H9 (cell line): ENCODE measurements at places on chromosomes 2 and 18. TPM values are rescaled to one million over a fixed set of nuclear protein-coding genes. Genes with fewer than 3 reads are reported as not detected.
A peak's percentile ranks its signal among the peaks of the same experiment; 100 is the strongest.

The RAB3GAP1 gene
- total RNA-seq, result 31.4 and 32.0 TPM in 2 replicates

DNA sequence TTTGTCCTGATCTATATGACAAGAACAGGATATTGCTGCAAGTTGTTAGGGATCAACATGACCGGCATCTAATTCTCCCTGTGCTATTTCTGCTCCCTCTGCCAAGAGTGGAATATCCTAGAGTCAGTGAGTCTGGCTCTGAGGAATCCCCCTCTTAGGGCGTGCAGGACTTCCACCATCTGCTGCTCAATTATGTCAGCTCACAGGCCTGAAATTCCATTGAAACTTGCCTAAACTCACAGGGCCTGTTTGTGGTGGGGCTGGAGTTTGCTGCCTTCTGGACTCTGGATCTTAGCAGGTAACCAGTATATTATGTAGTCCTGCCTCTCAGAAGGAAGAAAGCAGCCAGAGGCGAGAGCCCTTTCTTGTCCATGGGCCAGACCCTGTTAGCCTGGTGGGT lies 323.0 kb downstream of the TSN start:
- peaks cover 2% of the 10 kb centered on the region; the same call in 1 of the 2 replicates for H3K4me1 ChIP-seq
- DNase-seq, result no peak
- no peak overlapping the region for H3K4me3 ChIP-seq
- H3K36me3 ChIP-seq, result no peaks in the 10 kb centered on the region
- H3K27ac ChIP-seq, result no peak overlapping the region

DNA sequence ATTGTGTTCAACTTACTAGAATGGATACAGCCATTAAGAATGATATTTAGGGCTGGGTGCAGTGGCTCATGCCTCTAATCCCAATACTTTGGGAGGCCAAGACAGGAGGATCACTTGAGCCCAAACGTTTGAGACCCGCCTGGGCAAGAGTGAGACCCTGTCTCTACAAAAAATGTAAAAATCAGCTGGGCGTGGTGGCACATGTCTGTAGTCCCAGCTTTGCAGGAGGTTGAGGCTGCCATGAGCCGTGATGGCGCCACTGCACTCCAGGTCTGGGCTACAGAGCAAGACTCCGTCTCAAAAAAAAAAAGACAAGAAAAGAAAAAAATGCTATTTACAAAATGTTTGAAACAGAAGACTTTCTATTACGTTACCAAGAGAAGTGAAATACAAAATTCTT lies 30.0 kb downstream of the REEP1 start:
- H3K27ac ChIP-seq, result no peak overlapping the region
- H3K27me3 ChIP-seq, result no peaks in the 10 kb centered on the region
- no peaks in the 10 kb centered on the region for H3K36me3 ChIP-seq
- DNase-seq, result no peak
- H3K4me3 ChIP-seq, result no peak overlapping the region
- no peaks in the 10 kb centered on the region for H3K4me1 ChIP-seq

GRCh38 chr2:121723316-121723715 lies 13.4 kb downstream of the NIFK start:
- no peaks in the 10 kb centered on the region for H3K4me1 ChIP-seq
- no peaks in the 10 kb centered on the region for H3K27me3 ChIP-seq
- no peak overlapping the region for H3K27ac ChIP-seq
- peaks cover 12% of the 10 kb centered on the region; the same call in 2 of the 3 replicates for H3K36me3 ChIP-seq
- no peak for DNase-seq

DNA sequence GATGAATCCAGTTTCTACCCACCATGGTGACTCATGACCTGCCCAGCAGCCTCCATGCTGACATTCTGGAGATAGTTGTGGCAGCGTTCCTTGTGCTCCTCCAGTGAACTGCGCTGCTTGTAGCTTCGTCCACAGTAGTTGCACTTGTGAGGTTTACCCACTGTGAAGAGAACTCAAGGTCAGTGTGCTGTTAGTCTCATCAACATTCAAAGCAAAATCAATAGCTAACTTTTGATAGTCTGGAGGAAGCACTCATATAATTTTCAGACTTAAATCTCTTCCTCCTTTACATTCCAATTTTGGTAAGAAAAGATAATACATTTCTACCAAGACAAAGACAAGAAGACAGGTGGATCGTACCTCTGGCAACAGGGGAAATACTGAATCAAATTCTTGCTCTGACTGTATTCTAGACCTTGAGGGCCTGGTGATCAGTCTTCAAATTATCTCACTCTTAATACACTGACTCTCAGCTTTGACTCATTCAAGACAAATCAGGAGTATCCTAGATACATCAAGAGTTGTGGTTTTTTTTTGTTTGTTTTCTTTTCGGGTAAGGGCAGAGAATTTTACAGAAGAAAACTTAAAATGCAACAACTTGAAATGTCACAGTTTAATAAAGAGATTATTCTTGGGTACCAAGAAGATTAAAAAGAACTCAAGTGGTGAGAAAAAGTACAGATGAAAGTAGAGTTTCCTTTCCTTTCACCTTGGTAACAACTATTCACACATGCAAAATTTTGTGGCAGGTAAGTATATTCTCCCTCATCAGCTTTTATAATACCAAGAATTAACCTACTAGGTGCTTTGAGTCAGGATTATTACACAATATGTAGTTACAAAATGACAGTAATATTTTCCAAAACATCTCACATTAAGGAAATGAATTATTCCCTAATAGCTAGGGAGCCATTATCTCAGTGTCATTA lies 129.2 kb downstream of the IKZF2 start:
- H3K36me3 ChIP-seq, result no peaks in the 10 kb centered on the region
- DNase-seq, result no peak
- H3K27me3 ChIP-seq, result no peaks in the 10 kb centered on the region

DNA sequence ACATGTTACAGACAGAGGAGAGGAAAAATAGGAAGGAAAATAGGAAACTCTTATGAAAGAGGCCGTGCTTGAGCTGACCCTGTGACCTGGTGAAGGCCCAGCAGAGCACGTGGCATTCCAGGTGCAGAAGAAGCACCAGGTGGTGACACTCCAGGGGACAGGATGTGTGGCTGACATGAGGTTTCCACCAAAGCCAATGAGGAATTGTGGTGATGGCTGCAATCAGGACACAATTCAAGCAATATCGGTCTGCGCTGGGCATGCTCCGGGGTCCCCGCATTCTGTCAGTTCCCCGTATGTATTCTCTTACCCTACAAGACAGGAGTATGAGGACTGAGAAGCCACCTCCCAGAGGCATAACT lies 504.2 kb downstream of the EIPR1 start:
- peaks cover 11% of the 10 kb centered on the region for H3K36me3 ChIP-seq
- no peaks in the 10 kb centered on the region for H3K27me3 ChIP-seq
- no peak overlapping the region for H3K4me3 ChIP-seq
- no peak overlapping the region for H3K27ac ChIP-seq

- DNase-seq, result no peak
- no peak overlapping the region for H3K4me3 ChIP-seq
- H3K36me3 ChIP-seq, result peaks cover 3% of the 10 kb centered on the region; the same call in 1 of the 2 replicates
- no peak overlapping the region for H3K27ac ChIP-seq
- H3K27me3 ChIP-seq, result no peaks in the 10 kb centered on the region
- H3K4me1 ChIP-seq, result no peaks in the 10 kb centered on the region; the same call in 1 of the 2 replicates
These were observed 5.9 kb downstream of the ITSN2 start for GRCh38 chr2:24354395-24354794.

The EGR4 gene
- 0.85 and 1.2 TPM in 2 replicates for total RNA-seq

GRCh38 chr18:23592911-23593310 lies 6.6 kb upstream of the NPC1 start:
- H3K4me1 ChIP-seq, result no peaks in the 10 kb centered on the region
- DNase-seq, result no peak
- H3K27me3 ChIP-seq, result no peaks in the 10 kb centered on the region
- H3K36me3 ChIP-seq, result no peaks in the 10 kb centered on the region
- H3K27ac ChIP-seq, result no peak overlapping the region

DNA sequence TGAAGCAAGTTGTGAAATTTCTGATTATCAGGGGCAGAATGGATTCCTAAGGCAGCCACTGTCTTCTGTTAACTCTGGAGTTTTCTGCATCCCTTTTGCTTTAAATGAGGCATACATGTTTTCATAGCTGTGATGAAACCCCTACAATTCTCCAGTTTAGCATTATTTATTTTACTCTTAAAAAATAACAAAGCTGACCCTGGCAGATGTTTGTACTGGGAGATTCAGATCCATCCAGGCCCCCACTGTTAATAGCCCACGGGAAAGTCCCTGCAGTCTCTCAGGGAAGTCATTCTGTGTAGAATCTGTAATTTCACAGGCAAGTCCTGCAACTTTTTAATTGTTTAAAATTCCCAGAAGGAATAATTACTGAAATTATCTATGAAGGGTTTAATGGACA lies 353 bp upstream of the SULT1C4 start:
- DNase-seq, result no peak
- no peaks in the 10 kb centered on the region; the same call in 1 of the 2 replicates for H3K4me1 ChIP-seq
- H3K27ac ChIP-seq, result no peak overlapping the region
- no peak overlapping the region for H3K4me3 ChIP-seq
- no peaks in the 10 kb centered on the region for H3K36me3 ChIP-seq

DNA sequence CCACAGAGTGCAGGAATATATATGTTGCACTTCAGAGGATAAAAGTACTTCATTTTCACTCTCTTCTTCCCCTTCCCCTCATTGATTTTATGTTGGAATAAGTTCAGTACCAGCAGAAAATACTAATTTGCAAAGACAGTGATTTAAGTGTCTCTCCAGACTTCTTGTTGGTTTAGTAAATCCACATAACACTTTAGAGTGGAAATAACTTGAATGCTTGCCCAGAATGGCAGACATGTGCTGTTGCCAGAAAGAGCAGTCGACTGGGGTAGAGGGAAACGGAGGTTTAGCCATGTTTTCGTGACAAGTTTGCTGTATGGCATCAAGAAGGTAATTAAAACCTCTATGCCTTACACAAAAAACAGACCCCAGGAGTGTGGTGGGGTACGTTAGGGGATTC lies 246.0 kb upstream of the CXCR4 start:
- no peak overlapping the region for H3K27ac ChIP-seq
- DNase-seq, result no peak
- no peak overlapping the region for H3K4me3 ChIP-seq

The USP37 gene
- total RNA-seq, result 34.5 and 34.9 TPM in 2 replicates

GRCh38 chr18:61876899-61877298 lies 15.9 kb downstream of the RNF152 start:
- no peak for DNase-seq
- H3K27ac ChIP-seq, result no peak overlapping the region
- no peaks in the 10 kb centered on the region for H3K27me3 ChIP-seq
- no peaks in the 10 kb centered on the region for H3K36me3 ChIP-seq

The RAD51AP2 gene
- total RNA-seq, result 0.07 TPM in 1 of 2 replicates, not detected in the other

The MARCHF4 gene
- total RNA-seq, result 0.26 and 0.33 TPM in 2 replicates

GRCh38 chr2:84194949-84195644 lies 264.0 kb downstream of the SUCLG1 start:
- no peaks in the 10 kb centered on the region for H3K4me1 ChIP-seq
- no peak overlapping the region for H3K27ac ChIP-seq
- H3K4me3 ChIP-seq, result no peak overlapping the region
- DNase-seq, result no peak
- H3K27me3 ChIP-seq, result no peaks in the 10 kb centered on the region

GRCh38 chr2:41216978-41217377 lies 765.1 kb upstream of the SLC8A1 start:
- H3K27ac ChIP-seq, result no peak overlapping the region
- DNase-seq, result no peak
- H3K27me3 ChIP-seq, result no peaks in the 10 kb centered on the region

GRCh38 chr2:240913810-240914644 lies 7.9 kb downstream of the CROCC2 start:
- H3K4me1 ChIP-seq, result no peaks in the 10 kb centered on the region
- peak; percentile 87 for DNase-seq
- no peak overlapping the region for H3K27ac ChIP-seq
- H3K4me3 ChIP-seq, result no peak overlapping the region

GRCh38 chr2:113677330-113677729 lies 50.3 kb downstream of the RABL2A start:
- H3K36me3 ChIP-seq, result no peaks in the 10 kb centered on the region
- no peak overlapping the region for H3K4me3 ChIP-seq
- H3K4me1 ChIP-seq, result peaks cover 5% of the 10 kb centered on the region; the same call in 1 of the 2 replicates
- no peak overlapping the region for H3K27ac ChIP-seq
- no peaks in the 10 kb centered on the region for H3K27me3 ChIP-seq

DNA sequence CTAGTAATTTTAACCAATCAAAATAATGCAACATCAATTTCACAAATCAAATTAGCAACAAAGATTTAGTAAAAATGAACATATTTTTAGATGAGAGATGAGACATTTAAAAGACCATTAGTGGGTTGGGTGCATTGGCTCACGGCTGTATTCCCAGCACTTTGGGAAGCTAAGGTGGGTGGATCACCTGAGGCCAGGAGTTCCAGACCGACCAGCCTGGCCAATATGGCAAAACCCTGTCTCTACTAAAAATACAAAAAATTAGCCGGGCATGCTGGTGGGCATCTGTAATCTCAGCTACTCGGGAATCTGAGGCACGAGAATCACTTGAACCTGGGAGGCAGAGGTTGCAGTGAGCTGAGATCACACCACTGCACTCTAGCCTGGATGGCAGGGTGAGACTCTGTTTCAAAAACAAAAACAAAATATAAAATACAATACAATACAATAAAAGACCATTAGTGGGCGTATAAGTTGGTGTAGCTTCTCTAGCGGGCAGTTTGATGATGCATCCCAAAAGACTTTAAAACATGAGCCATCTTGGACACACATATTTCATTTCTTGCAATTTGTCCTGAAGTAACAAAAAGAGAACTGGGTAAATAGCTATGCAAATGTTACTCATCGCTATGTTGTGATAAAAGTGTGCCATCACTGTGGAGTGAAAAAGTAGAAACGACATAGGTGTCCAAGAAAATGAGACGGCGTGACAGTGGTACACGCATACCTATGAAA lies 101.8 kb downstream of the COL6A3 start:
- no peak for DNase-seq
- no peaks in the 10 kb centered on the region for H3K27me3 ChIP-seq
- no peak overlapping the region for H3K4me3 ChIP-seq
- H3K36me3 ChIP-seq, result no peaks in the 10 kb centered on the region
- H3K27ac ChIP-seq, result no peak overlapping the region

The GPATCH11 gene
- 2.9 and 3.1 TPM in 2 replicates for total RNA-seq

- no peak overlapping the region for H3K4me3 ChIP-seq
- no peaks in the 10 kb centered on the region for H3K27me3 ChIP-seq
- DNase-seq, result peak; percentile 41
- no peaks in the 10 kb centered on the region for H3K4me1 ChIP-seq
- no peaks in the 10 kb centered on the region for H3K36me3 ChIP-seq
These were observed 388.6 kb upstream of the TNP1 start for GRCh38 chr2:217248312-217248935.

The VSNL1 gene
- 9.2 and 9.9 TPM in 2 replicates for total RNA-seq

The DNAH7 gene
- 0.09 TPM in 1 of 2 replicates, not detected in the other for total RNA-seq

The ASB18 gene
- total RNA-seq, result not detected in 2 replicates

GRCh38 chr18:51569561-51569960 lies 372.1 kb upstream of the MEX3C start:
- H3K27ac ChIP-seq, result no peak overlapping the region
- H3K27me3 ChIP-seq, result no peaks in the 10 kb centered on the region
- no peaks in the 10 kb centered on the region for H3K4me1 ChIP-seq
- DNase-seq, result no peak

The TAF4B gene
- total RNA-seq, result 19.8 and 20.4 TPM in 2 replicates

The DNAJC5G gene
- total RNA-seq, result 0.37 and 0.44 TPM in 2 replicates

DNA sequence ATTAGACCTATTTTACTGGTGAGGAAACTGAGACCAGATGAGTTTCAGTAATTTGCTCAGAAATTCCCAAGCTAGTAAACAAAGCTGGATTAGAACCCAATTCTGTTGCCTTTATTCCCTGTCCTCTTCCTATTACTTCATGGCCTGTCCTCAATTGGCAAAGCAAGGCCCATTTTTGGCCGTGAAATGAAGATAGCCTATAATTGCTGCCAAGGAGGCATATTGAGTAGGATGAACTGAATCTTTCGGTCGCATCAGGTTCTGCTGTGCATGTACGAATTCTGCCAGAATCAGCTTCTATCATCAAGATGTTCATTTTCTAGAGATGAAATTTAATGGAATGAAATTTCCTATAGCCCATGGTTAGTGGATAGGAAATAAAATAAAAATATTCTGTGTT lies 1485.2 kb upstream of the PIK3C3 start:
- no peak for DNase-seq
- no peak overlapping the region for H3K4me3 ChIP-seq
- no peaks in the 10 kb centered on the region for H3K4me1 ChIP-seq
- H3K27me3 ChIP-seq, result no peaks in the 10 kb centered on the region
- H3K36me3 ChIP-seq, result no peaks in the 10 kb centered on the region
